Activated CD8-positive, alpha-beta memory T cell treated with anti-CD3 and anti-CD28 coated beads, Interleukin-2, amount 10 ng/mL, durations not matched to agents 7 days and 5 days (primary cell): ENCODE measurements at places on chromosomes 13 and 19. TPM values are rescaled to one million over a fixed set of nuclear protein-coding genes. Genes with fewer than 3 reads are reported as not detected.

DNA sequence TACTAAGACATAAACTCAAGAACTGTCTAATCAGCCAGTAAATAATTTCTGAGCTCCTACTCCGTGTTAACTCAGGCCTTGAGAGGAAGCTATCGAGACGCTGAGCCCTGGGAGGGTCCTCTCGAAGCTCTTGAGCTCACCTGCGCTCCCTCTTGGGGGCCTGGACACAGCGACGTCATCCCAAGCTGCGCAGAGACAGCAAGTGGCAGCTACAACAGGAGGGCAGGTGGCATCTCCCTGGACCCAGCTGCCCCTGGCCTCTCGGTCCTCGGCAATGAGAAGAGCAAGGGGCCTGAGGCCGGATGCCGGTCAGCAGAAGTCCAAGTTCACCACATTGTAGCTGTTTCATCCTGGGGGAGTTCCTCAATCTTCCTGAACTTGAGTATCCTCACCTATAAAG, 30.5 kb upstream of the TUBGCP3 start:
- no peak for DNase-seq

F10 gene
- not detected for total RNA-seq

ZNF730 gene
- total RNA-seq: 0.50 TPM

PRODH2 gene
- not detected for total RNA-seq

- no peak for DNase-seq
Observed at GRCh38 chr19:18789883-18790565, 1.1 kb downstream of the COMP start.

SMIM44 gene
- total RNA-seq: not detected

GRCh38 chr13:106246666-106247188, 288.7 kb downstream of the EFNB2 start:
- no peak for DNase-seq

DNA sequence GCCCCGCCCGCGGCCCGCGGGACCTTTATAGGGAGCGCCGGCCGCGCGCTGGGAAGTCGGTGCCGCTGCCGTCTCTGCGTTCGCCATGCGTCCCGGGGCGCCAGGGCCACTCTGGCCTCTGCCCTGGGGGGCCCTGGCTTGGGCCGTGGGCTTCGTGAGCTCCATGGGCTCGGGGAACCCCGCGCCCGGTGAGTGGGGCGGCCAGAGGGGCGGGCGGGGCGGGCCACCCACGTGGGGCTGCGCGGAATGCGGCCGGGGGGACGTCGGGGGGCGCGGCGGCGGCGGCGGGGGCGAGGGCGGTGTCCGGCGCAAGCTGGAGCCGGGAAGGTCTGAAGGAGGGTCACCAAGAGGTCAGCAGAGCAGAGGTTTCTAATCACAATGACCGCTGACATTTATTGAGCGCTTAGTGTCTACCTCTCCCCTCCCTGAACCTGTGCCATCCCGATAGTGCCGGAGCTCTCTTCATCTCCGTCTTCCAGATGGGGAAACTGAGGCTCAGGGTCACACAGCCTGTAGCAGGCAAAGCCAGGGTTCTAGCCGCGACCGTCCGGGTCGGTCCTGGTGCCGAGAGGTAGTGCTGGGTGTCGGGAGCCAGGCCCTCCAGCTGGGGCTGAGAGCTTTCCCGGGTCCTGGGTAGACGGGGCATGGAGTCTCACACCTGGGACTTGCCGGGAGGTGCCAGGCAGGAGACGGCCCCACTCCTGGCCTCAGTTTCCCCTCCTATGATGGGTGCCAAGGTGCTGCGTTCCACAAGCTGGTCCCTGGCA, at the start of gene FSTL3:
Gene FSTL3 (plus strand): TSS at position 54 of the 767 bp plus-strand sequence. CDS start 32 bp downstream, at position 86.
- DNase-seq: no peak

ATP4B gene
- total RNA-seq: not detected

DNA sequence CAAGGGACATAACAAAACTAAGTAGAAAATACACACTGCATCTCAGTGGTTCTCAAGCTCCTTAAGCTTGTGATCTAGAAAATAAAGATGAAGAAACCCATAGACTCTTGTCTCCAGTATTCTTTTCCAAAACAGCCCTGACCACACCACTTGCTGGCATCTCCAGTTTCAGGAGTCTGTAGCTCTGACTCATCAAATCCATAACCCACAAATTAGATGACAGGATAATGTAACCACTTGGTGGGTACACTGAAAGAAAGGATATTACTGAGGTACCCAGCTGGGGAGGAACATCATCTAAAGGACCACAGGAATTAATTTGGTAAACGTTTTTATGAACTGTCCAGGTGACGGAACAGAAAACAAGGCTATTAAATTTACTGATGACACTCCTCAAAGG, 214.7 kb downstream of the VWA8 start:
- DNase-seq: no peak

GRCh38 chr19:35373492-35373891, 2.6 kb downstream of the GPR42 start:
- DNase-seq: no peak
